ENCODE measurements at places on chromosomes 4 and X.

GRCh38 chr4:168059251-168059650 lies 33.1 kb upstream of the ANXA10 start:
- no peaks in the 10 kb centered on the region for H3K36me3 ChIP-seq
- no peak overlapping the region for H3K27ac ChIP-seq
- no peaks in the 10 kb centered on the region for H3K27me3 ChIP-seq
- H3K4me1 ChIP-seq, result no peaks in the 10 kb centered on the region

DNA sequence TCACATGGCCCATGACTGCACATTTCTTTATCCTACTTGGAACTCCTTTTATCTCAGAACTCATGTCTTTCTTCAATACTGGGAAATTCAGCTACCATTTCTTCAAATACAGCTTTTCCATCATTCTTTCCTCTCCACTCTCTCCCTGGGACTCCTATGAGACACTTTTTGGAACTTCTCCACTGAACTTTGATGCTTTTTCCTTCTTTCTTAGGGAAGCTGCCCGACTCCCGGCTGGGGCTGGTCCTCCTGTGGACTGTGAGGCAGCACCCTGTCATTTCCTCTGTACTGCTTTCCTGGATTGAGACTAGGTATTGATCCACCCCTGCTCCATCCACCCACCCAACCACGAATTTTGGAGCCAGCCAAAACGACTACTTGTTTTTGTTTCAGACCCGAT lies 40.0 kb downstream of the ZFYVE28 start:
- DNase-seq, result no peak
- no peak overlapping the region for H3K27ac ChIP-seq
- no peaks in the 10 kb centered on the region for H3K27me3 ChIP-seq
- H3K4me3 ChIP-seq, result no peak overlapping the region

DNA sequence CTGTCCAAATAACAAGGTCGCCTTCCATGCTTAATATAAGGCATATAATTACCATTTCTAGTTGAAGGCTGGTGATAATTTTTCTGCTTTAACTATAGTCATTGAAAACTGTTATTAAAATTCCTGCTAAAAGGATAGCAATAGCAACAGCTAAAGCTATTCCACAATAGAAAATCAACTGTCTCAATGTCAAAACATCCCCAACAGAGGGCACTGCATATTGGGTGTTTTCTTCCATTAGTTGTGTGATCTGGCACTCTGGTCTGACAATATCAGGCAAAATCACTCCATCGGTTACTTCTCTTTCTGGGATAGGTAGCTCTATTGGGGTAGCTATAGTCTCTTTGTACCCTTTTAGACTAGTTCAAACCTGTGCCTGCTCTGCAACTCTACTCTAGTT lies 53.5 kb downstream of the TMPRSS11F start:
- no peak overlapping the region for H3K4me3 ChIP-seq
- DNase-seq, result no peak
- no peaks in the 10 kb centered on the region for H3K36me3 ChIP-seq
- H3K27me3 ChIP-seq, result no peaks in the 10 kb centered on the region
- no peak overlapping the region for H3K27ac ChIP-seq

DNA sequence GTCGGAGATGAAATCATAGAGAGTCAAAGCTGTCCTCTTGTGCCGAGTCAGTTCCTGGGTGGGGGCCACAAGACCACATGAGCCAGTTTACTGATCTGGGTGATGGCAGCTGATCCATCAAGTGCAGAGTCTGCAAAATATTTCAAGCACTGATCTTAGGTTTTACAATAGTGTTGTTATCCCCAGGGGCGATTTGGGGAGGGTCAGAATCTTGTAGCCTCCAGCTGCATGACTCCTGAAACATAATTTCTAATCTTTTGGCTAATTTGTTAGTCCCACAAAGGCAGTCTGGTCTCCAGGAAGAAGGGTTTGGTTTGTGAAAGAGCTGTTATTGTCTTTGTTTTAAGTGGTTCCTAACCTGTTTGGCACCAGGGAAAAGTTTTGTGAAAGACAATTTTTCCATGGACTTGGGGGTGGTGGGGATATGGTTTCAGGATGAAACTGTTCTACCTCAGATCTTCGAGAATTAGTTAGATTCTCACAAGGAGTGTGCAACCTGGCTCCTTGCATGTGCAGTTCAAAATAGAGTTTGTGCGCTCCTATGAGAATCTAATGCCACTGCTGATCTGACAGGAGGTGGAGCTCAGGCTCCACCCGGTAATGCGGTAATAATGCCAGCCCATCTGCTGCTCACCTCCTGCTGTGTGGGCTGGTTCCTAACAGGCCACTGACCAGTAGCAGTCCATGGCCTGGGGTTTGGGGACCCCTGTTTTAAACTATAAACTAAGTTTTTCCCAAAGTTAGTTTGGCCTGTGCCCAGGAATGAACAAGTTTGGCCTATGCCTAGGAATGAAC lies 29.2 kb downstream of the METAP1 start:
- no peaks in the 10 kb centered on the region for H3K4me1 ChIP-seq
- H3K27ac ChIP-seq, result no peak overlapping the region
- no peak overlapping the region for H3K4me3 ChIP-seq
- H3K27me3 ChIP-seq, result no peaks in the 10 kb centered on the region
- H3K36me3 ChIP-seq, result no peaks in the 10 kb centered on the region

DNA sequence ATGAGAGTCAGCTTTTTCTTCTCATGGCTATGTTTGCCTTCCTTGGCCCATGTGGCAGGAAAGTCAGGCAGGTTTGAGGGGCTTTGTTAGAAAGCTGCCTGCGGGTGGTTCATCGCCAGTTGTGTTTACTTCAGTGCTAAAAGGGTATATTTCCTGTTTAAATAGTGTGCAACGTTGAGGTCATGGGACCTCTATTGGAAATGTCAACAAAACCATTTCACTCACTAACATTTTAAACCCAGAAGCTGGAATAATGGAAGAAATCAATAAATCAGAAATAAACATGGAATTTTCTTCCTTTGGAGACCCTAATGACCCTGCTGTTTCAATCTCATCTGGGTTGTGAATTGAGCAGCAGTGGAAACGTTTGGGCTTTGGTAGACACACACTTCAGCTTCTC lies 185.8 kb downstream of the ANKRD50 start:
- H3K4me3 ChIP-seq, result no peak overlapping the region
- H3K27ac ChIP-seq, result no peak overlapping the region
- H3K4me1 ChIP-seq, result no peaks in the 10 kb centered on the region
- H3K36me3 ChIP-seq, result no peaks in the 10 kb centered on the region
- no peak for DNase-seq
- no peaks in the 10 kb centered on the region for H3K27me3 ChIP-seq

- peak overlapping the region; percentile 70 for H3K4me3 ChIP-seq
- H3K36me3 ChIP-seq, result no peaks in the 10 kb centered on the region
- no peaks in the 10 kb centered on the region for H3K27me3 ChIP-seq
These were observed 951 bp downstream of the SH3BP2 start for GRCh38 chr4:2793586-2794485.

DNA sequence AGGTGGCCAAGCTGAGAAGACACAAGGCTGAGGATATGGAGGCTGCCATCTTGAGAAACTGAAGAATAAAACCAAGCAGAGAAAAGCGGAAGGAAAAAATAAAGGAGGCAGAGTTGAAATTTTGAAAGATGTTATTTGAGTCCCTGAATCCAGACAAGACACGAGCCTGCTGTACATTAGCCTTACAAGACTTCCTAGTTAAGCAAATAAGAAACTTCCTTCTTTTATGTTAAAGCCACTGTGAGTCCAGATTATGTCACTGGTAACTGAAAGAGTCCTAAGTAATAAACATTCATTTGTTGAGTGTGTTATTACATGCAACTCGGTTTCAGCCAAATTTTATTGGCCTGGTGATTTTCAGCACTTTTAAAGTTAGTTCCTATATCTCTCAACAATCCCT lies 30.4 kb downstream of the DRD5 start:
- DNase-seq, result no peak
- no peaks in the 10 kb centered on the region for H3K27me3 ChIP-seq
- no peak overlapping the region for H3K4me3 ChIP-seq
- no peaks in the 10 kb centered on the region for H3K36me3 ChIP-seq
- H3K4me1 ChIP-seq, result no peaks in the 10 kb centered on the region

GRCh38 chrX:130009658-130010223 lies 27.3 kb downstream of the BCORL1 start:
- no peak overlapping the region for H3K27ac ChIP-seq
- H3K4me1 ChIP-seq, result no peaks in the 10 kb centered on the region
- no peak overlapping the region for H3K4me3 ChIP-seq
- H3K36me3 ChIP-seq, result peaks cover 13% of the 10 kb centered on the region
- no peaks in the 10 kb centered on the region for H3K27me3 ChIP-seq

- no peak overlapping the region for H3K4me3 ChIP-seq
- peaks cover 62% of the 10 kb centered on the region for H3K36me3 ChIP-seq
- no peaks in the 10 kb centered on the region for H3K27me3 ChIP-seq
These were observed 31.2 kb downstream of the PIGG start for GRCh38 chr4:530017-530781.

DNA sequence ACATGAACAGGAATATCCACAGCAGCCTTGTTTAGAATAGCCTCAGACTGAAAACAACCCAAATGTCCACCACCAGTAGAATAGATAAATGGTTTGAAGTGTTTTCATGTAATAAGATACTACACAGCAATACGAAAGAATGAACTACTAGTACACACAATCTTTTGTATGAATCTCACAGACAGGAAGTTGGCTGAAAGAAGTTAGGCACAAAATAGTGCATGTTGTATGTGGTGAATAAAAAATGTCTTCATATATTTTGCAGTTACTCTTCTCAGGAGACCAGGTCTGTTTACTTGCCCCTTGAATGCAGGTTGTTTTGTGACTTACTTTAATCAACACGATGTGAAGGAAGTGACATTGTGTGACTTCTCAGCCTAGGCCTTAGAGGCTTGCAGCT lies 75.9 kb upstream of the LEF1 start:
- H3K27me3 ChIP-seq, result no peaks in the 10 kb centered on the region
- DNase-seq, result no peak
- no peaks in the 10 kb centered on the region for H3K4me1 ChIP-seq
- no peaks in the 10 kb centered on the region for H3K36me3 ChIP-seq
- no peak overlapping the region for H3K27ac ChIP-seq

DNA sequence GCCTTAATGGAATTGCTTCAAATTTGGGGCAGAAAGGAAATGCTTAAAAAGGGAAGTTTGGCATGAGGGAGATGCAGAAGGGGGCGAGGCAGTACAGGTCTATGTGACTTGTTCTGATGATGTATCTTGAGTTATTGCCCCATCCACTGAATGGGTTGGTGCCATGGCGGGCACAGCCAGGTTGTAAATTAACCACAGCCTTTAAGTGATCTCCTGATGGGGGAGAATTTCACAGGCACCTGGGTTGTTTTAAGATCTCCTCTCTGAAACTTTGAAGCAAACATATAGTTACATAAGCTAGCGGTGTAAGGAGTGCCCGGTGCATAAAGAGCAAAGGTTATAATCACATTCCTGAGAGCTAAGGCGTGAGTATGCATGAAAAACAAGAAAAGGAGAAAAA lies 37.0 kb downstream of the NPY5R start:
- no peak for DNase-seq
- no peaks in the 10 kb centered on the region for H3K36me3 ChIP-seq
- no peak overlapping the region for H3K27ac ChIP-seq
- H3K4me1 ChIP-seq, result no peaks in the 10 kb centered on the region
- H3K4me3 ChIP-seq, result no peak overlapping the region
- H3K27me3 ChIP-seq, result no peaks in the 10 kb centered on the region

- H3K4me1 ChIP-seq, result no peaks in the 10 kb centered on the region
- DNase-seq, result no peak
- H3K27me3 ChIP-seq, result no peaks in the 10 kb centered on the region
- no peak overlapping the region for H3K27ac ChIP-seq
These were observed 691.5 kb upstream of the HTR2C start for GRCh38 chrX:113892401-113892800.

GRCh38 chr4:6443035-6444023 lies 29.1 kb downstream of the PPP2R2C start:
- no peaks in the 10 kb centered on the region for H3K27me3 ChIP-seq
- H3K4me1 ChIP-seq, result no peaks in the 10 kb centered on the region
- no peak overlapping the region for H3K27ac ChIP-seq
- no peaks in the 10 kb centered on the region for H3K36me3 ChIP-seq
- no peak overlapping the region for H3K4me3 ChIP-seq

- no peak for DNase-seq
- H3K27me3 ChIP-seq, result no peaks in the 10 kb centered on the region
- peaks cover 3% of the 10 kb centered on the region for H3K4me1 ChIP-seq
These were observed 33.1 kb downstream of the SLC10A7 start for GRCh38 chr4:146488495-146489174.

GRCh38 chrX:137574102-137574783 lies 8.3 kb downstream of the ZIC3 start:
- peaks cover 6% of the 10 kb centered on the region for H3K27me3 ChIP-seq
- no peak for DNase-seq
- no peaks in the 10 kb centered on the region for H3K36me3 ChIP-seq
- no peak overlapping the region for H3K27ac ChIP-seq

DNA sequence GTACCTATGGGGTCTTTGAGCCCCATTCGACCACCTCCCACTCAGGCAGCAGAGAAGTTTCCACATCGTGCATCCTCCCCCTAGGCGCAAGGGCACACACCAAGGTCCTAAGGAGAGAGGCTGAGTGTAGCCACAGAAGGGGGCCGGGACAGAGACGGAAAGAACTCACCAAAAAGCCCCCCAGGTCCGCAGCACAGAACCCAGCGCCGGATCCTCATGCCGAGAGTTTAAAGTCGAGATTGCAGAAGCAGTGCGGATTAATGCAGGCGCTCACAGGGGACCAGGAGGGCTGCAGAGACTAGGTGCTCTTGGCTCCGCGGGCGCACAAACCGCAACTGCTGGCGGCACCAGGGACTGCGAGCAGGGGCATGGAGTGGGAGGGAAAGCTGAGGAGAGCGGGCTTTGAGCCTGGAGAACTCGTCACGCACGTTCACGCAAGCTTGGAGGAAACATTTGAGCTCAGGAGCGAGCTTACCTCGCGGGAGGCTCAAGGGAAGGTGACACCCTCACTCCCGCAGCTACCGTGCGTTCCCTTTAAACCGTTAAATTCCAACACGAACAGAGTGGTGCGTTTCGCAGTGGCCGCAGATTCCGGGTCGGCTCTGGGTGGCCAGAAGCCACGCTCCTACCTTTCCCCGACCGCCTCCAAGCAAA lies 8.5 kb downstream of the NKX3-2 start:
- H3K27me3 ChIP-seq, result peaks cover 96% of the 10 kb centered on the region
- peaks cover 6% of the 10 kb centered on the region for H3K4me1 ChIP-seq
- no peak overlapping the region for H3K4me3 ChIP-seq
- no peak for DNase-seq
- no peak overlapping the region for H3K27ac ChIP-seq

- no peaks in the 10 kb centered on the region for H3K27me3 ChIP-seq
- DNase-seq, result no peak
- no peaks in the 10 kb centered on the region for H3K36me3 ChIP-seq
- H3K4me1 ChIP-seq, result no peaks in the 10 kb centered on the region
- no peak overlapping the region for H3K27ac ChIP-seq
- no peak overlapping the region for H3K4me3 ChIP-seq
These were observed 856.8 kb downstream of the STIM2 start for GRCh38 chr4:27717431-27717755.

DNA sequence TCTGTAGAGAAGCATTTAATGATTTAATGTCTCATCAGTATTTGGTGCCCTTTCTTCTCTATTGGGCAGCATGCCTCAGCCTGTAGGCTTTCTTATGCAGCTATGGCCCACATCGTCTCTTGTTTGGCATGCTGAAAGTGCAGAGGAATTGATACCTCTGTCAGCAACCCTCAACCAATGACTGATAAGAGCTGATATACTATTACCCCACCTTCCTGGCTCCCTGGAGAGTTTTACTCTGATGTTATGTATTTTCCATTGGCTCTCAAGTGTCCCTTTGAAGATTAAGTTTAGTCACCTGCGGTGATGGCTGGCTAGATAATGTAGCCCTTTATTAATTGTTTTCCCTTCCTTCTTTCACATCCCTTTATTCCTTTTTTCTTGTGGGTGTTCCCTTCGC lies 41.2 kb upstream of the PDHA2 start:
- H3K36me3 ChIP-seq, result no peaks in the 10 kb centered on the region
- no peaks in the 10 kb centered on the region for H3K4me1 ChIP-seq
- DNase-seq, result no peak
- no peak overlapping the region for H3K27ac ChIP-seq

GRCh38 chr4:107419052-107419451 lies 301.0 kb downstream of the PAPSS1 start:
- H3K27me3 ChIP-seq, result no peaks in the 10 kb centered on the region
- H3K36me3 ChIP-seq, result no peaks in the 10 kb centered on the region
- H3K4me3 ChIP-seq, result no peak overlapping the region
- H3K27ac ChIP-seq, result no peak overlapping the region
- DNase-seq, result no peak
